ENCODE measurements at places on chromosomes 4 and X.

- DNase-seq, result no peak
These were observed 380.9 kb upstream of the SMIM31 start for GRCh38 chr4:164373021-164373420.

GRCh38 chr4:20356565-20356964 lies 104.9 kb downstream of the SLIT2 start:
- no peak for DNase-seq

GRCh38 chr4:3767570-3768288 lies 1.5 kb downstream of the ADRA2C start:
- no peak for DNase-seq

- no peak for DNase-seq
These were observed 17.8 kb downstream of the HSD17B13 start for GRCh38 chr4:87304745-87305432.

DNA sequence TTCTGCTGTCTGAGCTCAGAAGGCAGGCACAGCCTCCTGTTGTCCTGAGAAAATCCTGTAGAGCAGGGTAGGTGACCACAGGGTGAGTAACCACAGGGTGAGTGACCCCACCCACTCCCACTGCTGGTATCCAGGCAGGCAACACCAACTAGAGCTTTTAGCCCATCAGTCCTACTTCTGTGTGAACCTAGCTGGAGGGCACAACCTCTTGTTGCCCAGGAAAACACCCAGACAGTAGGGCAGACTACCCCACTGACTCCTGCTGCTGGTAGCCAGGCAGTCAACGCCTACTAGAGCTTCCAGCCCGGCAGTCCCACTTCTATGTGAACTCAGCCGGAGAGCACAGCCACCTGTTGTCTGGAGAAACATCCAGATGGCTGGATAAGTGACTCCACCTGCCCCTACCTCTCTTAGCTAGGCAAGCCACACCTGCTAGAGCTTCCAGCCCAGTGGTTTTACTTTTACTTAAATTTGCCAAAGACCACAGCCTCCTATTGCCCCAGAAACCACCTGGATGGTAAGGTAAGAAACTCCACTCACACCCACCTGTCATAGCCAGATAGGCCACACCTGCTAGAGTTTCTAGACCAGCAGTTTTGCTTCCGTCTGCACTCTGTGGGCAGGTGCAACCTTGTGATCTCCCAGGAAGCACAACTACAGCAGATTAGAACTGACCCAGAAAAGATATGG lies 371.6 kb downstream of the INPP4B start:
- DNase-seq, result no peak

DNA sequence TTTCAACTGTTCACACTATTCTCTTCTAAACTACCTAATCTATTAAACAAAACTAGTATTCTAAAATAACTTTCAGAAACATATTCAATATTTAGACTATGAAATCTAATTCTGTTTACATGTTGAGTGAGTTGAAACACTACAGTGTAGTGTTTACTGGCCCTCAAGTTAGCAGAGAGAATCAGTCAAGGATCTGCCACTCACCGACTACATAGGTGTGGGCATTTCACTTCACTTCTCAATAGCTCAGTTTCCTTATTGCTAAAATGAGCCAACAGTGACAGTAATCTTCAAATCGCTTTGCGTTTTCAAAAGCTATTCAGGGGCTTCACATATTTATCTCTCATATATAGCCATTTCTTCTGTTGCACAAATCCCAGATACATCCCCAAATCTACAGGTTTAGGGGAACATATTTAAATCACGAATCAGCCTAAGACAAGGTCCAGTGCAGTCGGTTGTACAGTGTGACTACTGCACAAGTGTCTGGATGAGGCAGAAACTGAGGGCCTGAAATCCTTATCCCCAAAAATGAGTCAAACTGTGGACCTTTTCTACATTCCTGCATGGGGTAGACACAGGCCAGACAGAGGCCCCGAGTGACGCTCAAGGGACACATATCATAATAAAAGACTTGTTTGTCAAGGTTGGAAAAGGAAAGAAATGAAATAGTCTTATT lies 129.8 kb downstream of the PPP3CA start:
- no peak for DNase-seq

- no peak for DNase-seq
These were observed 28.3 kb upstream of the MAP9 start for GRCh38 chr4:155405059-155405458.

- no peak for DNase-seq
These were observed 15.6 kb upstream of the PDLIM3 start for GRCh38 chr4:185550933-185551332.

GRCh38 chr4:139540161-139540560 lies 15.9 kb downstream of the SETD7 start:
- no peak for DNase-seq

DNA sequence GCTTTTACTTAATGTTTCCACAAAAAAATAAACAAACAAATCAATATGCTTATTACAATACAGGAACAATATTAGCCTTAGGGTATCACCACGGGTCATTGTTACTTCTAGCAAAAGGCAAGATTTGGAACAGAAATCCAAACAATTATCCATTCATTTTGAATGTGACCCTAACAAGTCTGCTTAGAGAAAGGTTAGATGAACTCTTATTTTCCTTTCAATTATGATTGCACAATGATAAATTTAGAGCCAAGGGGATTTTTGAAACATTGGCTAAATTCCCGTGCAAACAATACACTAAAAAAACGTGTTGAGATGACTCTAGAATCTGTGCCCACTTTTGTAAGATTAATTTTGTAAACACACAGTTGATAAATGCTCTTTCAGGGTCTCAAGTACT lies 474.7 kb downstream of the PCDH7 start:
- DNase-seq, result no peak

DNA sequence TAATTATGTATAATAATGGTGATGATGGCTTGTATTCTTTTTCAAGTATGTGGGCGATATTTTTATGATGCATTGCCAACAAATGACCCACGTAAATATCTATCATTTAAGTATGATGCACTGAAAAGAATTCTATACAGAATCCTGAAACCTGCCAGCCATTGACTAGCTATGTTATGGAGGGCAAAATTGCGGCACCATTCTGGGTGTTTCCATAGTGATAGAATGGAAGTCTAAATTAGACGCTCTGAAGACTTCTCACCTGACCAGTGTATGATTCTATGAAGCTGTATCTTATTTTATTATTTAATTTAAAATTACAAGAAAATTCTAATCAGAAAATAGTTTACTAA lies 677 bp upstream of the CENPC start:
- no peak for DNase-seq

DNA sequence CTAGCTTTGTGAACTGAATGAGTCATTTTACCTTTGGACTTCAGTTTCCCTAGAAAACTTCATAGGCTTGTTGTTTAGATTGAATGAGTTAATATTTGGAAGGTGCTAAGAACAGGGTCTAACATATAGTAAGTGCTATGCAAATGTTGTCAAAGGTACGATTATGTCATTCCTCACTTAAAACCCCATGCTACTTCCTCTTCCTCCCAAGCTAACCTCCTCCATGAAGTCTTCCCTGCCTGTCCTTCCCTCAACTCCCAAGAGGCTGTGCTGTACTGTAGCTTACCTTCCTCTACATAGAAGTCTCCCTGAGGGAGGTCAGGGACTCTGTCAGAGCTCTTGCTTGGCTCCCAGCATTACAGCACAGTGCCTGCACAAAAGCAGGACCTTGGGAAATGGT lies 103.4 kb upstream of the PJA1 start:
- no peak for DNase-seq

GRCh38 chrX:44012484-44013096 lies 39.4 kb upstream of the NDP start:
- no peak for DNase-seq

- DNase-seq, result no peak
These were observed 4.6 kb upstream of the KLHL34 start for GRCh38 chrX:21662761-21663160.
